Pulmonary artery endothelial cell (primary cell): ENCODE measurements at places on chromosomes 4 and X. TPM values are rescaled to one million over a fixed set of nuclear protein-coding genes. Genes with fewer than 3 reads are reported as not detected.

GRCh38 chrX:39011454-39012221, 210.4 kb downstream of the MID1IP1 start:
- no peak for DNase-seq

DNA sequence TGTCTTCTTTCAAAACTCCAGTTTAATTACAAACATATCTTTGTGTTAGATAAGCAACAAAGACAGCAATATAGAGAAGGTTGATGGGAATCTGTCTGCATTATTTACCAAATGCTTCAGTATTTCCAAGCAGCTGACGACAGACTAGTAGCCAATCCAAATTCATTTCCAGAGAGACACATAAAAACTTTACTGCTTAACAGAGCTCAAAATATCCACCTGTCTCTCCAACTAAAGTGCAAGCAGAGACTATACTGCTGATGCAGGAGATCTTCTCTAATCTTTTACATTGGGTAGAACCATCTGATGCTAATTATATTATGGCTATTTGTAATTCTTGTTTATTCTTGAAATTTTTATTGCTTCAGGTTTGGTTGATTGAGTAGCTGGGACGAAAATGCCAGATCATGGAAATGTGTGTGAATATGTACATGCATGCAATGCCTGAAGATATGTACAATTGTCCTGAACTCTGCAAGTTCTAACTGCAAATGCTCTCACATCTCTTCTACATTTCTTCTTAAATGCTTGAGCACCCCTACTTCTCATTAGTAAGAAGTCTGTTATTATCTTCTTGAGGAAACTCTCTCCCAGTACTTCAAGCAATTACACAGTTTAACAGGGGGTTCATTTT, 200.0 kb downstream of the PDHA2 start:
- no peak for DNase-seq

DNA sequence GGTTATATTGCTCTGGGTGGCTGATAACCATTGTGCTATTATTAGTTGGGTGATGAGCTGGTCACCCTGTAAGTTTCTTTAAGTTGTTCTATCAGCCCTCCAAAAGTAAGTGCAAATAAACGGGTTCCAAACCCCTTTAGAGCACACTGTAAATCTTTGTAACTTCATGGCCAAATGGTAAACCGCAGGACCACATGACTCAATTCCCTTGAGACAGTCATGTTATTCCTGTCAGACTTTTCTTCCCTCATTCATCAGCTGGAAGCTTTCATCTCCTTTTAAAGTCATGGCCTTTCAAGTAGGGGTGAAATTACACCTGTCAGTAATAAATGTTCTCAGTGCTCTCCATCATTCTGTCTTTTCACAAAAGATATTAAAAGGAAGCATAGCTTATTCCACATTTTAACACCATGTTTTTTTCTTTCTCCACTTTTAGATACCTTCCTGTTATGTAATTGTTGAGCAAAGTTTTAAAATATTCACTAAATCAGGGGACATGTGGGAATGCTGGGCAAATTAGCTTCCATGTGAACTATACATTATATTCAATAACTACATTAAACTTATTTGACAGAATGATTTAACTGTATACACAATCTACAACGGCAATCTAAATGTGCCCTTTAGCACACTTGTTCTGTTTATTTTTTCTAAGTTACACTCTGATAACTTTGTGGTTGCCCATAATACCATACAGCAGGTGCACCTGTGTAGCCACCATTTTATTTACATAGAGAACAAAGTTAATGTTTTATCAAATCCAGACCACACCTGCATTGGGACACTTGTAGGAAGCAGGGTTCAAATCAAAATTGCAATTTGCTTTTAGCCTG, 275.5 kb downstream of the CFAP299 start:
- DNase-seq = no peak

DNA sequence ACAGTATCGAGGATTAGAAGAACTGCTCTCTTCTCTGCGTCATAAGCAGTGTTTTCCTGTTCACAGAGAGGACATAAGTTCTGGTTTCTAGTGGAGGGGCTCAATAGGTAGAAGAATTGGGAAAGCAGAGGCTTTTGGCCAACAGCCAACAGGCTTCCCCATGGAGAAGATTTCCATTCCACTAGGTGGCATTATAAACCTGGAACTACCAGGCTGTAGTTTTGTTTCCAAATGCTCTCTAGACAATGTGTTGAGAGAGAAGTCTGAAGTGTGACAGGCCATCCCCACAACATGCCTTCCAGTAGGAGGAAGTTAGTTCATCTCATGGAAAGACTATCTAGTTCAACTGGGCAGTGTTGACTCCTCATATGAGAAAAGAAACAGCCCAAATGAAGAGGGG, 63.8 kb upstream of the ANXA10 start:
- DNase-seq = no peak

GRCh38 chr4:75180790-75181776, 248.2 kb downstream of the PARM1 start:
- DNase-seq = no peak

DNA sequence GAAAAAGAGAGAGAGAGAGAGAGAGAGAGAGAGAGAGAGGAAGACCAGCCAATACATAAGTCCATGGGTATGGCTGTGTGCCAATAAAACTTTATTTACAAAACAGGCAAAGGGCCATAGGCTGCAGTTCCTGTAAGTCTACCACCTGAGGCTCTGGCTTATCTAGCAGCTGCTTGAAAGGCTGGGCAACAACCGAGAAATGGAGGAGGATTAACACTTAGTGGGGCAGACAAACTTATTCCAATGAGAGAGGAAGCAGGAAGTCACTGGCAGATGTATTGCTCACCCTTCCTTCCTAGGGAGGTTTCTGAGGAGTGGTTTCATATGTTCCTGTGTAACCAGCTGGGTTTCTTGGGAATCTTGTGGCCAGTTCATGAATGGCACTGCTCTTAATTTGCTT, 4.7 kb upstream of the GPR143 start:
- DNase-seq = peak; percentile 44

GRCh38 chrX:141279476-141279875, 37.2 kb upstream of the SPANXC start:
- DNase-seq = no peak

DNA sequence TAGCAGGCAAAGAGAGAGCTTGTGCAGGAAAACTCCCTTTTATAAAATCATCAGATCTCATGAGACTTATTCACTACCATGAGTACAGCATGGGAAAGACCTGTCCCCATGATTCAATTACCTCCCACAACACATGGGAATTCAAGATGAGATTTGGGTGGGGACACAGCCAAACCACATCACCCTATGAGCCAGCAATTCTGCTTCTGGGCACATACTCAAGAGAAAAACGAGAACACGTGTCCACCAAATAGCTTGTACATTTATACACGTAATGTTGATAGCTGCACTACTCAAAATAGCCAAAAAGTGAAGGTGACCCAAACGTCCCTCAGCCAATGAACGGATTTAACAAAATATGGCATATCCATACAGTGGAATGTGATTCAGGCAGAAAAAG, 94.5 kb upstream of the DHRSX start:
- no peak for DNase-seq

DNA sequence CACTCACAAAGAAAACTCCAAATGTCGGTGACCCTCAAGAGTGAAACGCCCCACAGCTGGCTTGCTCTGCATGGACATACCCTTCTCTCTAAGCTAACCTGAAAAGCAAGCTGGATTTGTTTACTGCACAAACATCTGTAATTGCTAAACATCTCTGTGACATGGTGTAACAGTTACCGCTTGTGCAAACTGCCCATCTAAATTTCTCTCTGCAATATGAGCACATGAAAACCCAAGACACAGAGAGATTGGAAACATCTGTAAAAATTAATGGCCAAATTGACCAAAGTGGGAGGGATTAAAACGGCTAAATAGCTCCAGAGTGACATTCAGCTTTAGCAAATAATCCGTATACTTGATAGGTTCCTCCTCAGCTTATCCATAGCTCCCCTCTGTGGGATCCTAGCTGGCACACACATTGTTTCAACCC, 155.0 kb upstream of the MAP3K15 start:
- DNase-seq = no peak

- DNase-seq = no peak
Measured at GRCh38 chrX:47484885-47485284, 1.9 kb upstream of the ZNF41 start.

DNA sequence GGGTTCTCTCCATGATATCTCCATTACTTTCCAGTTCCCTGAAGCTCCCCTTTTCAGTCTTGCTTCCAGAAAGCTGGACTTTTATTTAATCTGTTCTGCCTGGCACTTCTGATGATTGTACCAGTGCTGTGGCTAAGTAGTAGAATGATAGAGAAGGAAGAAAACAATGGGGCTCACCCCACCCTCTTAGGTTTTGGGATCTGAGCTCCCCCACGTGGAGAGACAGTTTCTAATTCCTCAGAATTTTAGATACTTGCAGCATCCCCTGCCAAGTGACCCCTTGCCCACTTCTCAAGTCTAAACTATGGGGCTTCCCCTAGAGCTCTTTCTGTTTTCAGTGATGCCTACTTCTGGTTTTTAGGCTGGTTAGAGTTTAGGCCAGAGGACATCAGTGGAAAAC, 73.9 kb downstream of the GC start:
- no peak for DNase-seq

GRCh38 chr4:137125011-137125410, 407.3 kb downstream of the PCDH18 start:
- DNase-seq = no peak

GRCh38 chrX:137432609-137433008, 133.3 kb upstream of the ZIC3 start:
- no peak for DNase-seq

- no peak for DNase-seq
Measured at GRCh38 chrX:148070504-148070877, 89.4 kb downstream of the FMR1NB start.

GRCh38 chrX:109739625-109740432, 6.8 kb upstream of the ACSL4 start:
- DNase-seq = no peak

GRCh38 chr4:139617702-139618490, 47.7 kb upstream of the MGST2 start:
- no peak for DNase-seq

- no peak for DNase-seq
Measured at GRCh38 chr4:56859841-56860240, 38.3 kb upstream of the SPINK2 start.

DNA sequence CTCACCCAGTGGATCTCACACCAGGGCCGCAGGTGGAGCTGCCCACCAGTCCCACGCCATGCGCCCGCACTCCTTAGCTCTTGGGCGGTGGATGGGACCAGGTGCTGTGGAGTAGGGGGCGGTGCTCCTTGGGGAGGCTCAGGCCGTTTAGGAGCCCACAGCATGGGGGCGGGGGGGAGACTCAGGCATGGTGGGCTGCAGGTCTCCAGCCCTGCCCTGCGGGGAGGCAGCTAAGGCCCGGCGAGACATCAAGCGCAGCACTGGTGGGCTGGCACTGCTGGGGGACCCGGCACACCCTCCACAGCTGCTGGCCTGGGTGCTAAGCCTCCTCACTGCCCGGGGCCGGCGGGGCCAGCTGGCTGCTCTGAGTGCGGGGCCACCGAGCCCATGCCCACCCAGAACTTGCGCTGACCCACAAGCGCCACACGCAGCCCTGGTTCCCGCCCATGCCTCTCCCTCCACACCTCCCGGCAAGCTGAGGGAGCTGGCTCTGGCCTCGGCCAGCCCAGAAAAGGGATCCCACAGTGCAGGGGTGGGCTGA, 312.9 kb upstream of the GIMD1 start:
- DNase-seq = no peak

DNA sequence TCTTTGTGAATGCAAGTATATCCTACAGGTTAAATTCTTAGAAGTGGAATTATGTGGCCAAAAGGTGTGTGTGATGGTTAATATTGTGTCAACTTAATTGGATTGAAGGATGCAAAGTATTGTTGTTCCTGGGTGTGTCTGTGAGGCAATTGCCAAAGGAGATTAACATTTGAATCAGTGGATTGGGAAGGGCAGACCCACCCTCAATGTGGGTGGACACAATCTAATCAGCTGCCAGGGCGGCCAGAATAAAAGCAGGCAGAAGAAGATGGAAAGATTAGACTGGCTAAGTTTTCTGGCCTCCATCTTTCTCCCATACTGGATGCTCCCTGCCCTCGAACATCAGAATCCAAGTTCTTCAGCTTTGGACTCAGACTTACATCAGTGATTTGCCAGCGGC, 76.2 kb upstream of the GBA3 start:
- no peak for DNase-seq

DNA sequence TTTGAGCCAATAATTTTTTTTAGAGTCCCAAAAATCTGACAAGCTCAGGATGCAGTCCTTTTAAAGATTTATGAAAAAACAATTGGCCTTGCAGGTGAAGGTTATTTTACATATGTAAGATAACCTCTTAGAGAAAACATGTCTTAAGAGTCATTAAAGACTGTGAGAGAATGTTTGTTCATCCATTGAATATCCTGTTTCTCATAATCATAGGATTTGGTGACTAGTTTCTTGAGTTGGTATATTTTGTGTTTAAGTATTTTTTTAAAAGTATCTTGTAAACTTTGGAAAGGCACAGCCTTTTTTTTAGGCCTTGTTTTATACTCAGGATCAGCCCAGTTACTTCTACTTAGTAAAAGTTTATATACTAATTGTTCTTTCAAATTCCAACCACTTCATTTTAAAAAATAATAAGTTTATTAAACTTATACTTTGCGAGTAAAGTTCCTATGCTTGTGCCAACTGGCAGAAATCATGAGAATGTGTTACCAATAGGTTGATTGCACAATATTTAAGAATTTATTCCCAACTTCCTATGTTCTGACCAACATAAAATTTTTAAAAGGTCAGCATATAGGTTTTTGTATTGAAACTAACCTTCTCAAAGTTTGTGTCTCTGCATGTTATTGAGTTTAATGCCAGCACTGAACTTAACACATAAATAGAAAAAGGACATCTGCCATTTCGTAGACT, 40.0 kb upstream of the ARSJ start:
- DNase-seq = no peak

GRCh38 chr4:7759216-7759615, 180.4 kb downstream of the AFAP1 start:
- no peak for DNase-seq

DNA sequence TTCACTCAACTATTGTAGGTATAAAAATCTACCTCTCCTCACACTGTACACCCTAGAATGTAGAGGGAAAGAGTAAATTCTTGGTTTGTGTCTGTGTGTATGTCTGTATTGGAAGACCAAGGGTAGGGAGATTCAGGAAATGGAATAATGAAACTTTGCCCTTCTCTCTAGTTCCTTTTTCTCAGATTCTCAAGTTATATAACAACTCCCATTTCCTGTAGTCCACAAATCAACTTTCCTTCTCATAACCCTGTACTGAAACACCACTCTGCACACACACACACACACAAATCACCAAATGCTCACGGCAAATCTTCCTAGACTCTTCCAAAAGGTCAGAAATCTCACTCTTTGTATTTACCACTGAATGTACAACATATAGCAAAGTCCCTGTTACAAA, 824.5 kb upstream of the DIAPH2 start:
- DNase-seq = no peak

GRCh38 chr4:48898733-48899431, 7.7 kb downstream of the OCIAD2 start:
- DNase-seq = peak; percentile 32

GRCh38 chrX:8649969-8650368, 82.0 kb downstream of the ANOS1 start:
- no peak for DNase-seq

MTCP1 gene
- total RNA-seq = 13.0 and 15.5 TPM in 2 replicates

SLC35A2 gene
- total RNA-seq = 11.6 and 13.5 TPM in 2 replicates

TMSB15C gene
- total RNA-seq = 2.5 and 3.1 TPM in 2 replicates

PAQR3 gene
- 18.5 and 21.6 TPM in 2 replicates for total RNA-seq
